Posterior cingulate gyrus (tissue), 11 donors: ENCODE measurements at places on chromosomes 1 and 21.

GRCh38 chr1:187959062-187959461 lies 1130.3 kb downstream of the PLA2G4A start:
- no peak for DNase-seq

- no peak for DNase-seq
These were observed 36.2 kb upstream of the FHAD1 start for GRCh38 chr1:15210651-15211375.

DNA sequence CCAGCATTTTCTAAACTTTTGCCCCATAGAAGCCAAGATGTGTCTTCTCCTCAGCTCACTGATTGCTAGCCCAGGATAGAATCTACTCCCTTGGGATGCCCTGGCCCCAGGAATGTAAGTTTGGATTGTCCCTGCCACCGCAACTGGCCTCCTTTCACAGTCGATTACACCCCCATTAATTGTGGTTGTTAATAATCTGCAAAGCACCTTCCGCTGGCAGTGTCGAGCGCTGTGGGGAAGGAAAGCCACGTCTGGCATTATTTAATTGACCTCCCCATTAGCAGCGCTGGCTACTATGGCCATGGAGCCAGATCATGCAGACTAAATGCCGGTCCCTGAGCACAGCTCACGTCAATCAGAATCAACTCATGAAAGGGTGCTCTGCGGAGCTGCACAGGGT lies 597.3 kb upstream of the PLXNA2 start:
- DNase-seq = no peak

DNA sequence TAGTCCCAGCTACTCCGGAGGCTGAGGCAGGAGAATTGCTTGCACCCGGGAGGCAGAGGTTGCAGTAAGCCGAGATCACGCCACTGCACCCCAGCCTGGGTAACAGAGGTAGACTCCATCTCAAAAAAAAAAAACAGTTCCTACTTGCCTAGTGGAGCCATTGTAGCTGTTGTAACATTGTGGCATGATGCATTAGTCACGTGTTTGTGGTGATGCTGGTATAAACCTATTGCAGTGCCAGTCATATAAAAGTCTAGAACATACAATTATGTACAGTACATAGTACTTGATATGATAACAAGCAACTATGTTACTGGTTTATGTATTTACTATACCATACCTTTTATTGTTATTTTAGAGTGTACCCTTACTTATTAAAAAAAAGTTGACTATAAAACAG lies 16.2 kb downstream of the KYAT3 start:
- no peak for DNase-seq
